ENCODE measurements at places on chromosomes 12 and 14.
A peak's percentile ranks its signal among the peaks of the same experiment; 100 is the strongest.

- no peak for DNase-seq
Measured at GRCh38 chr12:90287585-90287984, 578.9 kb upstream of the ATP2B1 start.

DNA sequence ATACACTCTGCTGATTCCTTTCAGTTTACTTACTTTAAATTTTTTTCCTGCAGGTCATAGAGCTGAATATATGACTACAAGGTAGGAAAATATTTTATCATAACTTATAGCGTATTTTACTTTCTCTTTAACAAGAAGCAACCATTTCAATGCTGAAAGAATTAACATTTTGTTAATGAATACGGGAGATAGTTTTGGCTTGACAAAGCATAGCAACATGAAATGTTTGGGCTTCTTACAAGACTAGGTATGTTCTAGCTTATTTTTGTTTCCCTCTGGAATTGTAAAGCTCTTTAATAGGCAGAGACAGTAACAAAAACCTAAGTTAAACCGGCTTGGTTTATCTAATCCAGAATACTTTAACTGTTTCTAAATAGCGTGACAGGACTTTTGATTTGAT lies 135.2 kb downstream of the KICS2 start:
- DNase-seq: no peak

DNA sequence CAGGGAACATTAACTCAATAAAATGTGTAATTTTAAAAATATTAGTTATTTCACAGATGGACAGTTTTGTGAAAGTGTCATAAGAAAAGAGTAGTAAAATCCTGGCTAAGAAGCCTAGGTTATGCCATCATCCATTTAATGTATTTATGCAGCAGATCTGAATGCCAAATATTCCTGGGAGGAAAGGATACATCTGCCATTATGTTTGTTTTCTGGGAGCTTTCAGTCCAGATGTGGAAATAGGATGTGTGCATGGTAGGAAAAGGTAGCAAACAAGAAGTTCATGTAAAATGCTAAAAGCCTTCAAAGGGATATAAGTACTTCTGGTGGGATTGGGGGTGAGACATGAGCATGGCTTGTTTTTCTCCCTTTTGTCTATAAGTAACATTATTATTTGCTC lies 27.0 kb upstream of the CLEC14A start:
- DNase-seq: no peak

DNA sequence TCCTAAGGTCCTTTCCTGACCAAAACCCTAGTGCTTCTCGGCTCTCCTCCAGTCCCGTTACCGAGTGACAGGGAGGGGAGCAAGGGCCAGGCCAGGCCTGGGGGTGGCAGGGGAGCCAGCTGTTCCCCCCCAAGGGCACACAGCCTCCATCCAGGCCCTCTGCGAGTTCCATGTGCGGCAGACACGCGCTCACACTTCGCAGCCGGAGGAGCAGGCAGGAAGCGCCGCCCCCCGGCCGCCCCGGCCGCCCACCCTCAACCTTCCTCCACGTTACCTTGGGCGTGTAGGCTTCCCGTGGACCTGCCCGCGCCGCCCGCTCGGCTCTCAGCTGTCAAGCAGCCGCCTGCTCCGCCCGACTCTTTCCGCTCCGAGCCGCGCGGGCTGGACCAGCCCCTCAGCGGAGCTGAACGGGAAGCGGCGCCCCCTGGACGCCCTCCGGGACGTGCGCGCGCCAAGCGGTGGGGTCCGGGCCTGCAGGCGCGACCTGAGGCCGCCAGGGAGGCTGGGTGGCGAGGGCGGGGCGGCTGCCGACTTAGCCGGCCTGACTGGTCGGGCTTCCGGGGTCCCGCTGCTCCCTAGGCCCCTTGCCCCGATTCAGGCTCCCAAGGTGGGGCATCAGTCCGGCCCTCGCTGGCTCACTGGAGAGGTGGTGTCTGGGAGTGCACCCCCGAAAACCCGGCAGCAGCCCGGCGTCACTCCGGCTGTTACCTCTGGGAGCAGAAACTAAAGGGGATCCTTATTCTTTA lies at the start of gene CRACR2A:
Gene CRACR2A, minus strand, starts transcription at position 369 of the 746 bp plus-strand sequence. CDS start 56,110 bp downstream, outside the sequence.
- DNase-seq: peak; percentile 83

GRCh38 chr14:89386212-89386886 lies 30.7 kb downstream of the FOXN3 start:
- no peak for DNase-seq

- no peak for DNase-seq
Measured at GRCh38 chr12:125159702-125160101, 94.5 kb downstream of the AACS start.

DNA sequence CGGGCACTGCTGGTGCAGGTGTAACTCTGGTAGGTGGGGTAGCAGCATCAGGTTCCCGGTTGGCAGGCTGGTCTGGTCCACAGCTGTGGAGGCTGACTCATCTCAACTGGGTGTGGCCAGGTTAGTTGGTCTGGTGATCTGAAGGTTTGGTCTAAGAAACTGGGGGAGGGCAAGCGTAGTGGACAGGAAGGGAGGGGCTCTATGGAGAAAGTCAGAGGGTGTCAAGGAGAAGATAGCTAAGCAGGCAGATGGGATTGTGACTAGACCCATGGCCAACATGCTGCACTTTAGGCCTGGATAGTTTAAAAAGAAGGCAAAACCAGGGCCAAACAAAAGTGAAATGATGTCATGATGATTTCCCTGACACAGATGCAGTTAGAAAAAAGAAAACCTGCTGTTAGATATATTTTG lies 7.9 kb downstream of the TRIM9 start:
- DNase-seq: no peak

DNA sequence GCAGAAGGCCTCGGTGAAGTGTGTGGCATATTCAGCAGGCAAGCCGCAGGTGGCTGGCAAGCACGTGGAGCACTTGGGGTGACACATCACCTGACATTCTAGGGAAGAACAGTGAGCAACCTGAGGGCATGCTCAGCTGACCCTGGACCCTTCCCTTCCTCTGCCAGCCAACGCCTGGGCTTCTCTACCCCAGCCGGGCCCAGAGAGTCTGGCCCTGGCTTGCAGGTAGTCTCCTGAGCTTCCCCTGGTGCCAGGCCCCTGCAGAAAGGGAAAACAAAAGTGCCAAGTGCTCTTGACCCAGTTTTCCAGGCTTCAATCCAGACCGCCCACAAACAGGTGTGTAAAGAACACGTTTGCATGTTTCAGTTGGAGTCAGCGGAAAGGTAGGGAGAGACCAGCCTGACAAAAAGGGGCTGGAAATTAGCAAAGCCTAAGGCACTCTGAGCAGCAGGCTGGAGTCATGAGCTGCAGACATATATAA lies 45.7 kb downstream of the PRKAB1 start:
- DNase-seq: no peak

DNA sequence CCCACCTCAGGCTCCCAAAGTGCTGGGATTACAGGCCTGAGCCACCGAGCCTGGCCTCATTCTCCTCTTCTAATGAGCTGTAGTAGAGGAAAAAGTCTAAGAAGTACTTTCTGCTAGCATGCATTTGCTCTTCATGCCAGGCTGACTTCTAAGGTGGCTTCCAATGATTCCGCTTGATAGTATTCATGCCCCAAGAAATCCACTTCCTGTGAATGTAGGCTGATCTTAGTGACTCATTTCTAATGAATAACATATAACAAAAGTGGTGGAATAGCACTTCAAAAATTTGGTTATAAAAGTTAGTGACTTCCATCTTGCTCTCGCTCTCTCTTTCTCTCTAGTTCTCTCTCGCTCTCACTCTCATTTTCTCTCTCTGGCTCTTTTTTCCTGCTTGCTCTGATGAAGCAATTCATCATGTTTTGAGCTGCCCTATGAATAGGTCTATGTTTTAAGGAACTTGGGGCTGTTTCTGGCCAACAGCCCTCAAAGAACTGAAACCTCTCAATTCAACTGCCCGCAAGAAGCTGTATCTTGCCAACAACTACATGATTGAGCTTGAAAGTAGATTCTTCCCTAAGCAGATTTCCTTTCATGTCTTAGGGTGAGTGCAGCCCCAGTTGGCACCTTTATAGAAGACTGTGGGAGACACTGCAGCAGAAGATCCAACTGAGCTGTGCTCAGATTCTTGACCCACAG lies 282.9 kb downstream of the RMST start:
- no peak for DNase-seq

DNA sequence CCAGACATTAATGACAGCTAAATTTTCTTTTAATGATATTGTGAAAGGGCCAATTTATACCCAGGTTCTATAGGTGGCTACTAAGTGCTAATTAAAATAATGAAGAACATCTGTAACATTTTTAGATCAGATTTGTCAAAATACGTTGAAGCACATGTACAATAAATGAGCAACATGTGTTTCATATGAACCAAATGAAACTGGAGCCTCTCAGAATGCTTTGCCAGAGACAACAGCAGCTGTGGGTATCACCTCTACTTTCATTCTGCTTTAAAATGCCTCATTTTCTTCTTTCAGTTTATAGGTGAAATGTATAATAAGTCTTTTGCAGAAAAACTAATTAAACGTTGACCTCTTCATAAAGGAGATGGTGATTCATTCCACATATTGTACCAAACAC lies 26.1 kb upstream of the MYF6 start:
- DNase-seq: no peak

DNA sequence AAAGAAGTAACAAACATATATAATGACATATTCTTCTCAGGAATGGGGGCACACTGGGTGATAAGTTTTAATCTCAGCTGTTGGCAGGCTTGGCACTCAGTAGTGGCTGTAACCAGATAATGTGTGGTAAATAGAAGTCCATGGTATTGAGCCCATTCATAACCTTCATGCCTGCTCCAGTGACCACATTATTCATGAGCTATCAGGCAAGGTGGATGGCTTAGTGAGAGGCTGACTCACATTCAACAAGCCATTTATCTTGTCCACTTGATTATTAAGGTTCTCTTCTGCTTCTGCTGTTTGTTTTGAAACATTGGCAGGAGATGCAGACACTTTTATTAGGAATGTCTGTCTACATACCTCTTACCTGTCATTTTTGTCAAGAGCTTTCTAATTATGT lies 950.4 kb upstream of the LRFN5 start:
- DNase-seq: no peak

DNA sequence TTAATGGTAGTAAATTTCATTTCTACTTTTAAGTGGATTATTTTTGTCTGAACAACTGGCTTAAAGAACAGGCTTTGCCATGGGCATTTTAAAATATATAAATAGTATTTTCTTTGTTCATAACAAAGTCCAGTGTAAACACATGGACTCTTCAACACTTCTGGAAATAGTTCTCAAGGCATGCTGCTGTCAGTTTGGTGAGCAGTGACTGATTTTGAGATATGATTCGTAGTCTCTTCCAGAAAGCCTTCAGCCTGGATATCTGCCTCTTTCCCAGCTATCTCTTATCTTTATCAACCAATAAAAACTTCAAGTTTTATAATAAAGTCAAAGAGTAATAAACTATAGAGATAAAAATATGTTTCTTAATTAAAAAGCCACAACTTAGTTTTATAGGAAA lies 110.7 kb downstream of the NAV3 start:
- no peak for DNase-seq

GRCh38 chr14:103385929-103386712 lies 906 bp downstream of the MARK3 start:
- DNase-seq: peak; percentile 28

DNA sequence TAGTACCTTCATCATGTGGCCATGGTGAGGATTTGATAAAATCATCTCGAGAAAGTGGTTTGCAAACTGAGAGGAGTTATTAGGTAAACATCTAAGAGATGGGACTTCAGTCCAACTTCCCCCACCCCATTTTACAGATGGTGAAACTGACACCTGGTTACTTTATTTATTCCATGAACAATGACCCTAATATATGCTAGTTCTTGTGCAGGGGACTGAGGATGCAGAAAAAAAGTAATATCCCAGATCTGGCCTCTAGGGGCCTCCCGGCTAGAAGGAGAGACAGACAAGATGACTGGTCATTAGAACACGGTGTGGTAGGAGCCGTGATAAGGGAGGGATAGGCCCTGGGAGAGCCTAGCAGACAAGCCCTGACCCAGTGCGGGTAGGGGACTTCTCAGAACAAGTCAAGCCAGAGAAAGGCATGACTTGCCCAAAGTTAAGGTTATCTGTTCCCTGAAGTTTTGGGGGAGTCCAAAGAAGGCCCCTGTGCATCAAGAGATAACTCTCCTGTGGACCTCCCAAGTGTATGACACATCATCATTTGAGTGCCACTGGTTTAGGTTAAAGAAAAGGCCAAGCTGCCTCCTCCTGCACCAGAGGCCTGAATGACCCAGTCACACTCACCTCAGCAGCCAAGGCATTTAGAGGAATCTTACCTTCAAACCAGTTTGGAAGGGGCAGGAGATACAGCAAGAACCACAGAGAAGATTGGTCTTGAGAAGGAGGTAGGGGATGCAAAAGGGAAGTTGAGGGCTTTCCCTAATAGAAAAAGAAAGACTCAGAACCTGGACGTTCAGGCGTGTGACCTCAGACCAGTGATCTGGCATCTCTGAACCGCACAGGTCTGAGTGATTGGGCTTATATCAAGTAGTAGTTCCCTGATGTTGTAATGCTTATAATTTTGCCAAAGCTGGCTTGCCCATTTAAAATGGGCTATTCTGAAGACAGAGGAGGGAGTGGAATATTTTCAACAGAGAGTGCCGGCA lies 1.6 kb downstream of the CMKLR1 start:
- DNase-seq: no peak

GRCh38 chr12:108313241-108313605 lies 25.9 kb downstream of the CMKLR1 start:
- DNase-seq: no peak

- DNase-seq: peak; percentile 25
Measured at GRCh38 chr14:99524804-99525698, 43.8 kb downstream of the CCNK start.

GRCh38 chr12:103596981-103597380 lies 9.9 kb downstream of the STAB2 start:
- no peak for DNase-seq

DNA sequence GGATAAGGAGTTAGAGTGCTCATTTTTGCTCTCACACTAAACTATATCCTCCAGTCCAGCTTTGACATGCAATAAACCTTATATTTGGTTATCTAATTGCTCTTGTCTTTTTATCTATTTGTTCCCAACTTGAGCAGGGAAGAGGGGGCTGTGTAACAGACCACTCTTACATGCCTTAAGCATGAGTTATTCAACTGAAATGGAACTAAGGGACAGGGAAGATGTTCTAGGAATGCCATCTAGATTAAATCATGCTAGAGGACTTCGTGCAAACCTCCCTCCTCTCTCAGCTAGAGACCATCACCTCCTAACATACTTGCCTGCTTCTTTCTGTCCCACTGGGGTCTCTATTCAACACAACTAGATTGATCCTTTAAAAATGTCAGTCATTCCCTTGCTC lies 20.6 kb downstream of the SPX start:
- no peak for DNase-seq

GRCh38 chr12:40336573-40337199 lies 111.9 kb downstream of the LRRK2 start:
- DNase-seq: no peak

DNA sequence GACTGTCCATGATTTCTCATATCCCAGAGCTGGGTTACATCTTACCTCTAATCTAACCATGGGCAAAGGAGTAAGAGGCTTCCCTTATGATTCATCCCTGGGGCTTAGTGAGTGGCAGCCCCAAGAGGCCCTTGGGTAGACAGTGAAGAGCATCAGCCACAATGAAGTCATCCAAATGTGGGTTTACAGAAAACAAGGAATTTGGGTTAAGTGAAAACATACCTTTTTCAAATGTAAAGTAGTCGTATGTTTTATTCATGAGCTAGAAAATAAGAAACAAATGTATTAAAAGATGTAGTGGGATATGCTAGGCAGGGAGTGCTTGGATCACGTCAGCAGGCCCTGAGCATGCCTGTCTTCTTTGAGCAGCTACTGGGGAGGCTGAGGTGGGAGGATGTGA lies 54.0 kb upstream of the ELK3 start:
- no peak for DNase-seq

- DNase-seq: no peak
Measured at GRCh38 chr14:38143659-38144505, 63.8 kb upstream of the SSTR1 start.

GRCh38 chr12:30757316-30757715 lies 2.6 kb upstream of the CAPRIN2 start:
- no peak for DNase-seq
